ENCODE measurements at places on chromosomes 5 and 9.

DNA sequence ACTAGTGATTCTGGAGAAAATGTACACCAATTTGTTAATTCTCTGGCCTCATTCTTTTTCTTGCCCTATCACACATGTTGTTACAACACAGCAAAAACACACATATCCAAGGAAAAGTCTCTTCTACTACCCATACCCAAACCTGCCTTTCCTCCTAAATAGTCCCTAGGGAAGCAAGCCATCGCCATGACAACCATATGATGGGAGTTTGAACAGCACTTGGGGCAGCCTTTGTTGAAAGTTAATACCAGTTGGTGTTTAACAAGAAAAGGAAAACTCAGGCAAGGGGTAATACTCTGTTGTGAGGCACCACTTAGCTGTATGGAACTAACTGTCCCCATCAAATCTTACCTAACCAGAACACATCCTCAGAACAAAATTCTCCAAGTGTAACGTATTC, 1.7 kb downstream of the TRPM3 start:
- no peak for DNase-seq

- DNase-seq, result no peak
Measured at GRCh38 chr5:138186002-138186447, 7.1 kb downstream of the KIF20A start.

DNA sequence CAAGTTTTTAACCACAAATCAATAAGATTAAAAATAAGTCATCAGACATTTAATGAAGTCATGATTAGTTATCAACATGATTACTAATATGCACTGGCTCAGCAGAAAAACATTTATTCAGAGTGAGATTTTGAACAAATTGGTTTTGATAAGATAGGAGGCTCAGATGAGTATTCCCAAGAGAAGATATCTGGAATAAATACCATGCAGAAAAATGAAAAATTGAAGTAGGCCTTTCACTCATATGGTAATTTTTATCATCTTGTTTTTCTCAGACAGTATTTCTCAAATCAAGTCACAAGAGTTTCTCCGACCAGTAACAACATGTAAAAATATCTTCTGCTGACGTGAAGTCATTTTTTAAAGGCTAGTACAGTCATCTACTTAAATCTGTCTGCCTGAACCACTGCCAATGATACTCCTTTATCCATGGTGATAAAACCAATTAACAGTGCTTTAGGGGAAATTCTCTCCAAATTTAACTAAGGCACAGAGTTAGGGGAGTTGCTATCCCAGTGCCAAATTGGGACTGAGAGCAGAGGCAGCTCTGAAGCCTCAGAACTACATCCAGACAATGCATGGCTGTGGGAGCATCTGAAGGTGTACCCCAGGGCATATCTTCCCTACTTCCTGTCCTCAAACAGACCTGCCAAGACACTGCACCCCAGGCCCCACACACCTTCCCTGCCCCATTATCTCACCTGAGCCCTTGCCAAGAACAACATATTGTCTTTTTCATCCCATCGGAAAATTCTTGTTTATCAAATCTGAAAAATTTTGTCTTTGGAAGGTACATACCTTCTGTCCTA, 105.5 kb upstream of the TSLP start:
- DNase-seq, result no peak

GRCh38 chr9:118891213-118891612, 478.0 kb downstream of the BRINP1 start:
- DNase-seq, result no peak

DNA sequence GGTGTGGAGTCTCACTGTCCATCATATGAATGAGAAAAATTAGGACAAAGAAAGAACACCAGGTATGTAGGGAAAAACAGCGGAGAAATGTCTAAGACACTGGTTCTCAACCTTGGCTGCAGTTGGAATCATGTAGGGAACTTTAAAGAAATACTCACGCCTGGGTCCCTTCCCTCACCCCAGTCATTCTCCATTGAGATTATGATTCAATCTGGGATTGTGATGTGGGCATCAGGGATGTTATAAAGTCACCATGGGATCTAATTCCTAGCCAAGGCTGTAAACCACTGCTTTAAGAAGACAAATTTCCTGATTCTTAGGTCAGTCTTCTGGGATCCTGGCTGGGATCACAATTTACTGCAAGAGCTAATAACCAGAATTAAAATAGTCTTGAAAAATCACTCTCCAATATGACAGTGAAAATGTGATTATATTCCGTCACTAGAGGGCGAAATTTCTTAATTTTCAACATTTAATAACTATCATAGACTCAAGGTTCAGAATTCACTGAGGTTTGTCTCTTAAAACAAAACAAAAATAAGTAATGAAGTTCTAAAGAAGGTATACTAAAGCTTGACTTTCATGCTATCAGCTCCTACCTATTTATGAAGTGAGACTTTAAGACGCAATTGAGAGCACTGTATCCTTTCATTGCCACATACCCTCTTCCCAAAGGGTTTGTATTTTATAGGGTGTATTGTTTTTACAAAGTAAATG, 60.5 kb downstream of the GLDC start:
- no peak for DNase-seq

- no peak for DNase-seq
Measured at GRCh38 chr9:137366891-137367381, 56.0 kb downstream of the EXD3 start.

Data from immature natural killer cell (primary cell).